ENCODE measurements at places on chromosomes 7 and 10.

DNA sequence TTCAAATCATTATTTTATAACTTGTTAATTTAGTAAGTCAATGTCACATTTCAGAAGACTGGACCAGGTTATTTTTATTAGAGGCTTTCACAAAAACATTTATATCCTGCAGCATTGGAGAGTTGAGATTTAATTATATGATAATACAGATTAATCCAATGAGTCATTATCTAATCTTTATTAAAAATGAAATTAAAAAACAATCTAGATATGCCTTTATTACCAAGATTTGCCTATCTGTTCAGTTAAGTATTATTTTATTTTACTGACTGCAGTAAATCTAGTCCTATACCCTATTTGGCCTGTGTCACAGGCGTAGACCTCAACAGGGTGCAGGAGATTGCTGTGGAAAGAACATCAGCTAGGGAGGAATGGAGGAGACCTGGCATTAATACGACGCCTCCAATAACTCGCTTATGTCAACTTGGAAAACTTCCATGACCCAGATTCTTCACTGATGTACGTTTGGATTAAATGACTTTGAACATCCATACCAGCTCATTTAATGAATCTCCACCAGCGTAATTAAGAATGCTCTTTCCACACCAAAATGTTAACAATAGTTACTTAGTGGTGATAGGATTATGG is 18.2 kb downstream of the PAXIP1 start:
- no peak for DNase-seq

DNA sequence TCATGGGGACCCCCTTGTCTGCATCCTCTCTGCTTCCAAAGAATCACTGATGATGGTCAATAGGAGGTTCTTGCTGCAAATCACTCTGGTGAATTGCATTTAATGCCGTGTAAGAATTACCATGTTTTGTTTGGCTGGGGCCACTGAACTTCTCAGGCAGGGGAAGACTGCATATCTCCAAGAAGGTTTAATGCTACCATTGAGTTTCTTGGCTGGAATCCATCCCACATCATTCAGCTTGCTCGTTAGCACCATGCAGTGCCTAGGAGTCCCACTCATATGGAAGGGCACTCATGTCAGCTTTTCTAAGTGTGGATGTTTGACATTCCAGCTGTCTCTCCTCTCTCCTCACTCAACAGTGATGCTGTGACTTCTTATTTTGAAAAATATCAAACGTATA is 50.2 kb upstream of the BAMBI start:
- DNase-seq: no peak

DNA sequence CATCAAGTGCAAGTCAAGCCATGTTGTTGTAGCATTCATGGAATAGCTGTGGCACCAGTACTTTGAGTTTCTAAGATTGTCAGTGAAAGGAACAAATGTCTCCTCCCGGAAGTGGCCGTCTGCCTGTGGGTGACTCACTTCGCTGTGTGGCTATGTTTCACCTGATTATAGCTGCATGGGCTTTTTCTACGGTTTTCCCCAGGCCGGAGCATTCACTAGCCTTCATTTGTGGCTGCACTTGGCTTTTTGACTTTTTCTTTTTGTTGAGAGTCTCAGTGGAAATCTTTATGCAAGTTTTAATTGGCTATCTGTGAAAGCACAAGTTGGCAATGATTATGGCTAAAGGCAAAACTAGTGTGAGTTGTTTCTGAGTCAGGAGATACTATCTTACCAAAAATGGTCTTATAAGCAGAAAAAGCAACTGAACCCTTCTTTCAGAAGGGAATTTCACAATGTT is 35.0 kb downstream of the SRI start:
- no peak for DNase-seq

DNA sequence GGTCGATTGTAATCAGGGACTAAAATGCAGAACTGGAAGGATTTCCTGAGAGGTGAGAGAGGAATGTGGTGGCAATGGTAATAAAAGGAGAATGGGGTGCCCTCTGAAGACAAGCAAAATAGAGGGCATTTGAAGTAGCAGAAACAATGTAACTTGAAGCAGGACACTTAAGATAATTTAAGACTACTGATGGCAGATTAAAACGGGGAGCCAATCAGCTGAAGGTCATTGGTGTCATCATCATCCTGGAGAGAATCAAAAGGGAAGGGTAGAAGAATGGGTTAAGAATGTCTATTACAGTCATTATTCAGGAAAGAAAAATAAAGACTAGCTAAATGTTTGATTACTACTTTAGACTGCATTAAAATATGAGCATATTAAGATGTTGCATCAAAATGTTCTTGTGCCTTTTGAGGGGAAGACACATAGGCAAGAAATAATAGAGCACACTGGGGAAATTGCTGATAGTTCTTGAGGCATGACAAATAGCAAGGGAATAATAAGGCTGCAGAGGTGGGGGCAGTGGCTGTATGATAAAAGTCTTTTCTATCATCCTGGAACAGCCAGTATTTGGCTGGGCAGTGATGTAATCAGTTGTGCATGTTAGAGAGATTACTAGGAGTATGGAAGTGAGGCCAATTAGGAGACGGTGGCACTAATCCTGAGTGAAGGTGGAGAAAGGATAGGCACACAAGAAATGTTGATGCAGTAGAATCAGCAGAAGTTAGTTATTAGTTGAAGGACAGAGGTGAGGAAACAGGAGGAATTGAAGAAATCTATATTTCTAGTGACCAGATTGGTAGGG is 60.2 kb downstream of the CCDC71L start:
- DNase-seq: no peak

GRCh38 chr7:37957221-37957970 is 37.0 kb downstream of the EPDR1 start:
- DNase-seq: no peak

- DNase-seq: no peak
These were observed 222.4 kb upstream of the GNAI1 start for GRCh38 chr7:79912213-79912633.
